ENCODE measurements at places on chromosomes 6 and 20.

DNA sequence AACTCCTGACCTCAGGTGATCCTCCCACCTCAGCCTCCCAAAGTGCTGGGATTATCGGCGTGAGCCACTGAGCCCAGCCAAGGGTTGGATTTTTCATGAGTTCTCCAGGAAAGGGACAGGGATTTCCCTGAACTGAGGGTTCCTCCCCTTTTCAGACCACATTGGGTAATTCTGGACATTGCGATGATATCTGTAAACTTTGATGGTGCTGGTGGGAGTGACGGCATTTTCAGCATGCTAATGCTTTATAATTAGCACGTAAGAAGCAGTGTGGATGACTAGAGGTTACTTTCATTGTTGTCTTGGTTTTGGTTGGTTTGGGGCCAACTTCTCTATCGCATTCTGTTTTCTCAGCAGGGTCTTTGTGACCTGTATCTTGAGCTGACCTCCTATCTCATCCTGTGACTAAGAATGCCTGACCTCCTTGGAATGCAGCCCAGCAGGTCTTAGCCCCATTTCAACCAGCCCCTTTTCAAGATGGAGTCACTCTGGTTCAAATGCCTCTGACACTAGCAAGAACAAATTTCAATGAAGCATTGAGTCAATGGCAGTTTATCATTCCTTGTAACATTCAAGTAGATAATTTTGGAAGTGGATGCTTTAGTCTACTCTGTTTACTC, 156.5 kb downstream of the TTLL2 start:
- no peak for DNase-seq

DNA sequence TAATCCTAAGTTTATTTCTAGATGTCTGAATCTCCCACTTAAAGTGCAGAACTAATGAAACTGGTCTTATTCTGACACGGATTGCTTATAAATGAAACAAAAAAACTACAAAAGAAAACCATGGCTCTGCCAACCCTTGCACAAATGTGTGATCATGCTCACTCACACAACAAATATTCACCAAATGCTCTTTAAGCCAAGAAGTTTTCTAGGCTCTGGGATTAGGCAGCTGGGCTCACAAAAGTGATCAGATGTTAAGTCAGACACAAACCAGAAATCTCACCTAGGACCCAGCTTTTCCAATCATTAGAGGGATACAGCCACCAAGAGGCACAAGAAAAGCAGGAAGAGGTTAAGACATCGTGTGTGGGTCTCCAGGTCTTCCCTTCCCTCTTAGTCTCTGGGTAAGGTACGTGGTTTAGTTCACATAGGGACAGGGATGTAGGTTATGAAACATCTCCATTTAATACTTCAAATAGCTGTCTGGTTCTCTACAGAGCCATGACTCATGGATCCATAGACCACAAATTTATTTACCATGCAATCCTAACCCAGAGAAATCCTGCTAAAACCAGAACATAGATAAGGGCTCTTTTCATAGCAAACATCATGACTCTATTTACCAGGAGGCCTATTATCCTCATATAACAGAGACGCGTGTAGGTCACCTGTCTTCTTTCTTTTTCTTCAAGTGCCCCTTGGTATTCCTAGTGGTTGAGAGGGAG, 165.2 kb downstream of the WDR27 start:
- no peak for DNase-seq

GRCh38 chr6:33549196-33549595, 30.9 kb downstream of the BAK1 start:
- DNase-seq = no peak

DNA sequence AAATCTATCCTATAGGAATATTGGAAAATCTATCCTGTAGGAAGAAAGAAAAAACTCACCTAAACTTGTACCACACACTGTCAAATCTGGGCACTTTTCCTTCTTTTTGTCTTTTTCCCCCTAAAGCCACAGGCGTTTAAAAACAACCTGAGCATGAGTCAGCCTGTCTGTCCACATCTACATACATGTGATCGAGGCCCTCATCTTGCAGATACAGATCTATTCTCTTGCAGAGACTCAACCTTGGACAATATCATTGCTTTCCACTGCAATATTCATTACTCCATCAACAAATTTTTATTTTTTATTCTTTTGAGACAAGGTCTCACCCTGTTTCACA, 95.9 kb upstream of the IYD start:
- DNase-seq = no peak

DNA sequence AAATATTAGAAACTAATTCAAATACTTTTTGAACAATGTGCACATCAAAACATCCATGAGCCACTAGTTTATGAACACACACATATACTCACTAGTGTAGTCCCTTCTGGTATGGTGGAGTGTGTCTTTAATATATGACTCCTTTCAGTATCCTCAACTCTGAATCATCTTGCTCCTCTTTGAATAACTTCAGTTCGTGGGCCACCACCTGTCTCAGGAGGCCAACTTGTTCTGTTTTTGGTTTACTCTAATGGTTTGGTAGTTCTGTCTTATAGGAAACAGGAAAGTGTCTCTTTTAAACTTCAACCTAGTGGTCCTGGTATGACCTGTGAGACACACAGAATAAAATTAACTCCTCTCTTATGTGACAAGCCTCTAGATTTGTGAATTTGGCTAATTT, 55.6 kb downstream of the ZNF292 start:
- no peak for DNase-seq

- DNase-seq = no peak
These were observed 662.6 kb downstream of the RFPL4B start for GRCh38 chr6:113009682-113010081.

DNA sequence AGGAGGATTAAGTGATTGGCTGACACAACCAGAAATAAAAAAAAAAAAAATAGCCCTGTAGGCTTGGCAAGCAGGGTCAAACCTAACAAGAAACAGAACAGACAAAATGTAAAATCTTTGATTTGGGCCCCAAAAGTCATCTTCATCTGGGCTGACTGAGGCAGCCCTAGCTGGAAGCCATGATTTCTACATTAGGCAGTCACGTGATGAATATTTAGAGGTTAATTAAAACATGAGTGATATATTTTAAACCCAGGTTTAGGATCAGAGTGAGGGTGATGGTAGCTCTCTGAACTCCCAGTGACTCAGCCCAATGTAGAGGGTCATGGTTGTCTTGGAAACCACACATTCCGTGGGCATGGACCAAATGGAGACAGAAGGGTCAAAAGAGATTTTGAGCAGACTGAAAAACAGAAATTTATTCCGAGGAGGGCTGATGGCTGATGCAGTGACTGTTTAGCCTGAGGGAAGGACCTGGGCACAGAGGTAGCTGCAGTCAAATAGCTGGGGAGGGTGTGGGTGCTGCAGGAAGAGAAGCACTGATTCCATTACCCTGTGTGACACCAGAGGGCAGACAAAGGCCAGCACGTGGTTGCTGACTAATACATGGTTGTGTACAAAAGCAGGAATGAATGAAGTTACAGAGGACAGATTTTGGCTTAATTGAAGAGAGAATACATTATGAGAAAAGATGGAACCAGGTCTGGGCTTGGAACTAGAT, 573.1 kb upstream of the CHD6 start:
- DNase-seq = no peak

DNA sequence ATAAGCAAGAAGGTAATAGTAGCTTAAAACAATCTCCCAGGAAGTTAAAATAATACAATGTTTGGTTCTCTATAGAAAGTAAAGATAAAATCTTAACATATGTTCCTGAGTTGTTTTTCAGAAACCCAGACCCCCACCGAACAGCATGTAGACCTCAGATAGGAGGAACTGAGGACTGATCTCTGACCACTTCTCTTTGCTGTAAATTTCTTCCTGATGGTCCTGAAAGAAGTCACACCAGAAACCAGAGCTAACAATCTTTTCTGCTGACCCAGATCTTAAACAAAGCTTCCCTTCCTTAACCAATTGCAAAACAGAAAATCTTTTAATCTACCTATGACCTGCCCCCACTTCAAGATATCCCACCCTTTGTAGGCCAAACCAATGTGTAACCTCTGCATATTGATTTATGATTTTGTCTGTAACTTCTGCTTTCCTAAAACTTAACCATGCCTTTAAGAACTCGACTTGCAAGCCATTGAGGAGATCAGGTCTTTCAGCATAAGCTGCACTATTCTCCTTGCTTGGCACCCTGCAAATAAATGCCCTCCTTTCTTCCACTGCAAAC, 21.9 kb upstream of the BEND6 start:
- no peak for DNase-seq

- no peak for DNase-seq
These were observed 11.3 kb upstream of the CCNC start for GRCh38 chr6:99579781-99580180.

DNA sequence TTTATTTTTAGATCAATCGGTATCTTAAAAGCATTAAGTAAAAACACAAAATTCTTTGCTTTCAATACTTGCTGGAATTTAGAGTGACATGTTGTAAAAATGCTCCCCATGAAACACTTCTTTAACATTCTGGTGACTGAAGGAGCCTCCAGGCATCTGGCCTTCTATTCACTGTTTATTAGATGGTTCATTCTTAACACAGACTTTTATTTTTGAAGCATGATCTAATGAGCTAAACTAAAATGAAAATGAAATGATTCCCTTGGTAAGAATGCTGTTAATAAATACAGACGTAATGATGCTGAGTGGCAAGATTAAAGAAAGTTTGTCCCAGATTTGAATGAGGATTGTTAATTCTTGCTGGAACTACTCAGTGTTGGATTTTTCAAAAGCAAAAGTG, 698.4 kb downstream of the TENT5A start:
- no peak for DNase-seq

- no peak for DNase-seq
These were observed 107.7 kb downstream of the PTPRK start for GRCh38 chr6:128412680-128413079.

GRCh38 chr6:17280552-17281090, 540 bp upstream of the RBM24 start:
- DNase-seq = no peak

- no peak for DNase-seq
These were observed 86.5 kb upstream of the IFNGR1 start for GRCh38 chr6:137305691-137306090.

DNA sequence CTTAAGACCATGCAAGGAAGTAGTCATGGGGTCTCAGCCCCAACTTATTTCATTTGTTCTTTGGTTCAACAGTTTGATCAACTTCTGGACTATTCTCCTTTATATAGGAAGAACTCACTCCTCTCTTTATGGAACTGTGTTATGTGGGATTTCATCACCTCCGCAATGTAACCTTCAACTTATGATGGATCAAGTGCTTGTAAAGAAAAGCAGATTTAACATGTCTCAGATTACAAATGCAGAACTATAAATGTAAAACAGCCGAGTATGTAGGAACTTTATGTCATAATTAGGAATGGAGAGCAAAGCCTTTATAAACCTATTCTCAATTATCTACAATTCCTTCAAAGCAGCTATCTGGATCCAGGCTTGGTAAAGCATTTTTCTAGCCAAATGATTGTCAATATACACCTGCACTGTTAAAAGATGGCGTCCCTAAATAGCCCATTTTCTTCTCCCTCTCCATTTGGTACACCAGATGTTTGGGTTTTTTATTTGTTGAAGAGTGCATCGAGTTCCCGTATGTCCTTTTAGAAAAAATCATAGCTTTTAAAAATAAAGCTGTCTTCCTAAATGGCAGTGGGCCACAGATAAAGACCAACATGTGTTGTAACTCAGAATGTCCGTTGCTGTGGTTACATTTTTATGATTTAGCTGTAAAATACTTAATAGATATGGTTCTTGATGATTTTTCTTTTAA, 985.1 kb upstream of the SLC35B3 start:
- no peak for DNase-seq

DNA sequence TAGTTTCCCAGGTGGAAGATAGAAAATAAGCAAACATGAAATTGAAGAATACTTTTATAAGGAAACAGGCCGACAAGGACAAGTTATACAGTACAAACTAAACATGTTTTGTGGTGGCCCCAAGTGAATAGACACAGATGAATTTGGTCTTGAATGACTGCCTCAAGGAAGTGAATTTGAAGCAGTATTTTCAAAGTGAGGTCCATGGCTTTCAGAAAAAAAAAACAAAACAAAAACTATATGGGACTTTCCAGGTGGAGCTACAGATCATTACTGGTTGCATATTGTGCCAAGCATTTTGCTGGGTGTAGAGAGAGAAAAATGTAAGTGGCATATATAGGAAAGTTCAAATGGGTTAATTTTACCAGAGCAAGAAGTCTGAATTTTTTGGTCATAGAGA, 68.8 kb downstream of the CYB5R4 start:
- no peak for DNase-seq
